ENCODE measurements at places on chromosomes 13 and 19. TPM values are rescaled to one million over a fixed set of nuclear protein-coding genes. Genes with fewer than 3 reads are reported as not detected.

The KIR2DL3 gene
- total RNA-seq = not detected

The ZNF175 gene
- total RNA-seq = 5.0 TPM

The PEAK3 gene
- not detected for total RNA-seq

The ZNF546 gene
- 3.9 TPM for total RNA-seq

The HSPH1 gene
- total RNA-seq = 22.2 TPM

The BICRA gene
- total RNA-seq = 5.8 TPM

The SMAD9 gene
- 4.6 TPM for total RNA-seq

The ADAMTSL5 gene
- 12.6 TPM for total RNA-seq

The POSTN gene
- total RNA-seq = 194 TPM

The JAK3 gene
- total RNA-seq = 6.2 TPM

The LGALS14 gene
- total RNA-seq = not detected

The DENND1C gene
- total RNA-seq = 0.29 TPM

The THSD8 gene
- total RNA-seq = not detected

The PDE4C gene
- not detected for total RNA-seq

The ZNF808 gene
- total RNA-seq = 2.3 TPM

The ZNF823 gene
- 5.8 TPM for total RNA-seq

The TEX101 gene
- total RNA-seq = not detected

The CPT1C gene
- total RNA-seq = 35.7 TPM

The GNG7 gene
- under 0.01 TPM for total RNA-seq

The UNC13A gene
- total RNA-seq = not detected

The ZNF534 gene
- not detected for total RNA-seq

The SOHLH2 gene
- not detected for total RNA-seq
